ENCODE measurements at places on chromosomes 12 and 14.
A peak's percentile ranks its signal among the peaks of the same experiment; 100 is the strongest.

DNA sequence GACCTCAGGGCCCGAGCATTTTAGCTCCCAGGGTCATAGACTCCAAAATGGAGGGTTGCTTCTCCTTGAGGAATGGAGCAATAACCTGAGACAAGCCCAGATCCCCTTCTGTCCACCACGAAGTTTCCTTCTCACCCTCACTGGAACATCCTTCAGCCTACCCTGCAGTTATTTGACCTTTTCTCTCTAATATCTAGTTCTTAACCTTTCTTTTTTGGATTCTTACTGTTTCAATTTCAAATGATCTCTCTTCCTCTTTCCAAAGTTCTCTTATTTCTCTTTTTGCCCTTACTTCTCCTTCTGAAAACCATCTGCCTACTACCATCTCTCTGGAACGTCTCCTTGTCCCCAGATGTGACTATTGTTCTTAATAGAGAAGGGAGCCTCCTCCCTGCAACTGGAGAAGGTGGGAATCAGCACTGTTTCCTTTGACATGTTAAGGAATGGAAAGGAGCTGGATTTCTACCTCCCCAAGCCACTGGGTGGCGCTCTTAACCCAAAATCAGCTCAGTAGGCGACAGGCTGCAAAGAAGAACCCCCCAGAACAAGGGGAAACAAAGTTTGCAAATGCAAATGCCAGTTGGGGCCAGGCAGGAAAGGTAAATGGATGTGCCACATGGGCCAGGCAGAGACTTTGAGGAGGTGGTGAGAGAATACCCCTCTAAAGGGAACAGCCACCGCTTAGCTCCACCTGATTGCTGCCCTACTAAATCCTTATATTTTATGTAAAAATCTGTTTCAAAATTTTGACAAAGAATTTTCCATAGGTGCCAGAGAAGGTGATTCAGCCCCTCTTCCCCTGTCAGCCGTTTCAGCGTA, 22.4 kb upstream of the PDE1B start:
- DNase-seq = no peak

GRCh38 chr14:68139431-68140075, 320.0 kb downstream of the RAD51B start:
- DNase-seq = peak; percentile 9

GRCh38 chr12:26938701-26939062, 412 bp downstream of the FGFR1OP2 start:
- DNase-seq = no peak

GRCh38 chr12:54936736-54937135, 47.8 kb downstream of the TESPA1 start:
- DNase-seq = no peak

DNA sequence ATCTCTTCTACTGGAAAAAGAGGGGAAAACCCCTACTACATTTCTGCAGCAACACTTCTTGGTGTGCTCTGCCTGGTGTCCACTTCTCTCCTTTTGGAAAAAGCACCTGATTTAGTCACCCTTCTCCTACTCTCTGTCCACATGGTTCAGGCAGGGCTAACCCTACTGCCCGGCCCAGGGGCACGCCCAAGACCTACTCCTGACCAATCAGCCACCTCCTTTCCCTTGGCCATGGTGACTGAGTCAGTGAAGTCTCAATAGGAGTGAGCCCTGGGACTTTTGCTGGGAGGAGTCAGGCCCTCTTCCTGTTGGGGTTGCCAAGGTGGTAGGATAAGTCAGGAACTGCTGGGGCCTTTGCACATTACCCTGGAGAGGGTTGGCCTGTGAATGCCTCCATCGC, 52.5 kb upstream of the MYL2 start:
- DNase-seq = no peak

GRCh38 chr14:69493791-69494190, 9.3 kb downstream of the PLEKHD1 start:
- DNase-seq = no peak

DNA sequence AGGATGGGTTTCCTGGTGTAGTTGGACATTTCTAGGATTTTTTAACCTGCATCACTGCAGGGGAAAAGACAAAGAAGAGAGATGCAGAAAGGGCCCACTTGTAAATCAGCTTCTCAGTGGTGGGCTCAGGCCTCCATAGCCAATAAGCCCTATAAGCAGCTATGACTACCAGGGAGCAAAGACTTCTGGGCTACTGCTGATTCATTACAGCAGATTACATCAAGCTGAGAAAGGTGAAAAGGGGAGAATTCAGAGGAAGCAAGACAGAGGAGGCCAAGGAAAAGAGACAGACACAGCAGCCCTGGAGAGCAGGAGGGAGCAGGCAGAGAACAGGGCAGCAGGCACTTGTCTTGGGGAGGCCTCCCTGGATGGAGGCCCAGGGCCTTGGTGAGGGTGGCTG, 95.2 kb downstream of the KCNA5 start:
- DNase-seq = no peak

DNA sequence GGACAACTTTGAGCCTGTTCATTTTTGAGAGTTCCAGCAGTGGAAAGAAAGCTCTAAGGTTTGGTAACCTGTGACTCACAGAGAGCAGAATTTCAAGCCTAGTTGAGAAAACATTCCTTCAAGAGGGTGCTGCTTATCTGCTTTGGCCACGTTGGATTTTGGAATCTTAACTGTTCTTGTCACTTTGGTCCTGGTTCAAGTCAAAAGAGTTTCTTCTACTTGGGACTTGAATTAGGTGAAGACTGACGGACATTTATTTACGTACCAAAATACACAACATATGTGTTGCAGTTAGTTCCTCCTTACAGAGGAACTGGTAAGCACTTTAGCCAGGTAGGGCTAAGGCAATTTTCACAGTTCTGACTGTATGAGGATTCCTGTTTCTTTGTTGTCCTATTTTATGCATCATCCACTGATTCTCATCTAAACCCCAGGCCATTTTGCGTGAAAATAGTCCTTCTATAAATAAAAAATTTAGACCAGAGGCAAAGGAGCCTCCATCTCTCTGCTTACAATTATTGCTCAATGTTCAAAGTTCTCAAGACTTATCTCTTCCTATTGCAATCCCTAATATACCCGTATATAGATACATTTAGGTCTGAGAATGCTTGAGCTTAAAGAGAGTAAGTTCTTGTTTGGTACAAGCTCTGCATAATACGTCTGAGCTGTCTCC, 580.9 kb downstream of the DIO2 start:
- no peak for DNase-seq

GRCh38 chr12:101695706-101696105, 1.7 kb upstream of the CHPT1 start:
- DNase-seq = no peak

DNA sequence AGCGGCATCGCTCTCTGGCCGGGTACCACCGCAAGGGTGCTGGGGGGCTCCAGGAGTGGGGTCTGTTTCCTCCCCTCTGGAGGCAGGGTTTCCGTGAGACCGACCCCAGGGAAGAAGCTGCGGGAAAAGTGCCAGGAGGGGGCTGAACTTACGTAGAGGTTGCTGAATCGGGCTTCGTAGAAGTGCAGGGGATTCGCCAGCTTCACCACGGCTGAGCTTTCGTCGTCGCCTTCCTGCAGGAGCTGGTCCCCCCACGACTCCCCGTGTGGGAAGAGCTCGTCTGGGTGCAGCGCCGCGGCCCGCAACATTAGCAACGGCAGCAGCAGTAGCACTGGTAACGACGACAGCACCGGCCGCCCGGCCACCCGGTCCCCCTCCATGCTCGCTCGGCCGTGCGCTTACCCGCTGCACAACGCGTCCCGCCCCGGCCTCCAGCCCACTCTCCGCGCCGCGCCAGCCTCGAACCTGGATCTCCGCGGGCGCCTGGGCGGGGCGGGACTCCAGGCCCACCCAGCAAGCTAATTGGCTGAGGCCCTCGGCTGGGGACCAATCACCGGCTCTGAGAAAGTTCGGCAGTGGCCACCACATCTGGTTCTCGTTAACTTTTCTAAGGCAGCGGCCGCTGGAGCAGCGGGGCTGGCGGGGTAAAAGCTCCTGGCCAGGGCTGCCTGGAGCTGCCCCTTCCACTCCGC, at the start of gene NID2:
Gene NID2, minus strand, starts transcription at position 445 of the 692 bp plus-strand sequence. Its CDS starts 65 bp downstream, at position 380.
- DNase-seq = no peak

DNA sequence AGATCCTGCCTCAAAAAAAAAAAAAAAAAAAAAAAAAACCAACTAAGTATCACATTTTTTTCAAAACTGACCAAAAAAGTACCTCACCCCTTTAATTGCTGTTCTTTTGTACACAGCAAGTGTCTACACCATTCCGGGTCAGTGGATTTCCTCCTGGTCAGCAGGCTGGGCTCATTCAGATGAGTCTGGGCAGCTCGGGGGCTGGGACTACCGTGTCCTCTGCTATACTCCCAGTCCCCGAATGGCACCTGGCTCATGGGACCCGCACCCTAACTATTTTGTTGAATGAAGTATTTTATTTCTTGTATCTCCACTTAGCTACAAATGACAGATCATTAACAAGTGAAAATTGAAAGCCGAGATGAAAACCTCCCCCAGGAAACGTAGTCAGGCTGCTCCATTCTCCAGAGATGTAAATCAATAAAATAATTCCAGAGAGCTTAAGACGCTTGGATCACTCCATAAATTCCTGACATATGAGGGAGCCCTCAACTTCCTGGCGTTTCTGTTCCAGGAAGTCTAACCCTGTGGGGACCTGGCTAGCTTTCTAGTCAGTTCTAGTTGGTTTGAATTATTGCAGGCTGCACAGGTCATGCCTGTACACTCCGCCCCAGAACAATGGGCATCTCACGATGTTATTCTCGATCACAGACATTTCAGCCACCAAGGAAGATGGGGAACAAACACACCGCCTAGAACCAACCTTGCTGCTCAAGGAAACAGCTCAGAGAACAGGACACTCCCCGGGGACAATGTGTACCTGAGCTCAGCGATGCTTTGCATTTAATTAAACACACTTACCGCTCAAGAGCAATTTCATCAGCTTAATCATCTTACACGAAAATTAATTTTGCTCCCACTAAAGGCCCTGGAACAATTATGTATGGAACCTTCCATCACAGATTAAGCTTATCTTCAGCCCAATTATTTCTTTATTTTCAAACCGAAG, 76.3 kb downstream of the RIMBP2 start:
- DNase-seq = no peak

DNA sequence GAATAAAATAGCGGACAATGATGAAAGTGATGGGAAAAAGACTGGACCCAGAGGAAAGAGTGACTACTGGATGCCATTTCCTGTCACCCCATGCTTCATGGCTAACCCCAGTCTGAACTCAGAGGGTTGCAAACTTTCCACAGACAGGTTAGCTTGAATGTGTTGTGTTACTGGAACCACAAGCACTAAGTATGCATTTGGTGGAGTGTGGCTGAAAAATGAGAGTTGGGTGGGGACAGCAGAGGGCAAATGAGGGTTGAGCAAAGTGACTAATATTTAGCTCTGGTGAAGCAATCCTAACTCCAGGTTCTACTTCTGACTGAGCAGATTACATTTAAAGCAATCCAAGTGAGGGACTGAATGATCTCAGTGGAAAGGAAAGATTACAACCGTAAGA, 1.6 kb downstream of the SLC16A7 start:
- peak; percentile 38 for DNase-seq

- no peak for DNase-seq
These were observed 19.3 kb downstream of the ASCL1 start for GRCh38 chr12:102976609-102977280.

- no peak for DNase-seq
These were observed 716.0 kb downstream of the LRFN5 start for GRCh38 chr14:42322531-42323284.

GRCh38 chr14:52080808-52081755, 12.2 kb upstream of the NID2 start:
- peak; percentile 81 for DNase-seq

- DNase-seq = no peak
These were observed 399.6 kb downstream of the ZFP36L1 start for GRCh38 chr14:68393259-68393658.

DNA sequence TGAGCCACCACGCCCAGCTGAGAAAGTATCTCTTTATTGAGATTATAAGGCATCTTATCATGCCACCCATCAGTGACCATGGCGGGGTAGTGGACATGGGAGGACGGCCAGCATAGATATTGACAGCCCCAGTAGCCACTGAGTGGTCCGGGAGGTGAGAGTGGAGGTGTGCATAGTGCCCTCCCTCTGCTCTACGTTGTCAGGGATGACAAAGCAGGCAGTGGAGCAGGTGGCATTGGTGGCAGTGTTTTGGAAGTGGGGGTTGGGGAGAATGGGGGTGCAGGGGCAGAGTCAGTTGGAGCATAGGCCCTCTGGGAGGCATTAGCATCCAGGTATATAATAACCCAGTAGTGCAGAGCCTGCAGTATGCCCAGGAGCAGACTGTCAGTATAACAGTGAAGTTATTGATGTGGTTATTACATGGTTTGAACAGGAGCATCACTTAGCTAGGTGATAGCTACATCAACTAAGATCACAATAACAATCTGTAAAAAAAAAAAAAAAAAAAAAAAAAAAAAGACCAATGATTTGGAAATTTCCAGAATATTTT, 41.1 kb downstream of the GNG2 start:
- no peak for DNase-seq

DNA sequence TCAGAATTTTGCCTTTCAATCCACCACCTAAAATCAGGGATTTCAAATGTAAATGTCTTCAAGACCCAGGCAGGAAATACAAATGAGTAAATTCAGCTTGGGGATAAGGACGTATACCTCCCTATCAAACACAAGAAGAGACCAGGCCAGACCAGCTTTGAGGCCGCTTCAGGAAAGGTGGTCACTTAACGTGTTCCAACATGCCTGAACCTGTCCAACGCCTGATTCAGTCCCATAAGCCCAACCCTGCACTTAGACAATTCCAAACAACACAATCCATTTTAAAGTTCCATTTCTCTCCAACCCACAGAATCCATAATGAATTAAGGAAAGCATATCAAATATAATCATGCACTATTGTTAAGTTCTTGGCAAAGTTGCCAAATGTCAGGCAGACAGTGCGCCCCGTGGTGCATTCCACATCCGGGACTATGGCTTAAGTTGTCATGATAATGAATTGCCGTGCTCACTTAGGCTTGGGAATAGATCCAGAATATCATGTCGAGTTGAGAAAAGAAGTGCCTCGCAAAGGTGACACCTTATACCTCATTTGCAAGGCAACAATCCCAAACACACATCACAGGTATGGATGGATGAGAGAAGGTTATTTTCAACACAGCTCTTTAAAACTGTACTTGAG, 35.5 kb downstream of the CCDC60 start:
- peak; percentile 95 for DNase-seq

GRCh38 chr14:67237591-67237990, 3.6 kb upstream of the PALS1 start:
- no peak for DNase-seq
